ENCODE measurements at places on chromosomes 16 and 17. TPM values are rescaled to one million over a fixed set of nuclear protein-coding genes. Genes with fewer than 3 reads are reported as not detected.
A peak's percentile ranks its signal among the peaks of the same experiment; 100 is the strongest.

DNA sequence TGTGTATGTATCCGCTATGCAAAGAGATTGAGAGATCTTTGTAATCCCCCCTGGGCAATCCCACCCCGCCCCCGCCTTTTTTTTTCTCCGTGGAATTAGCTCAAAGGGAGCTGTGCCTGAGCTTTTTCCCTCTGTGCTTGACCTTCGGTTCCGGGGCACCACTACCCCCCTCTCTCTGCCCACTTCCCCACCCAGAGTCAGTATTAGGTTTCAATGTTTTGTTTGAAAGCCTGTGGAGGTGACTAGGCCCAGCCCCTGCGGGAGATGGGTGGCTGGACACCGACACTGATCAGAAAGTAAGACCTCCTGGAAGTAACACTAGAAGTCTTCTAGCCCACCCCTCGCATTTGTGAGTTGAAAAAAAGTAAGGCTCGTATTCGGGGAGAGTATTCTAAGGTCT, 7.0 kb downstream of the CBLN1 start:
- DNase-seq, result no peak
- H3K4me1 ChIP-seq, result no peaks in the 10 kb centered on the region
- no peak overlapping the region for H3K27ac ChIP-seq
- H3K36me3 ChIP-seq, result no peaks in the 10 kb centered on the region

Gene RAB37
- 56.1 TPM for total RNA-seq

- H3K27me3 ChIP-seq, result no peaks in the 10 kb centered on the region
- H3K4me3 ChIP-seq, result no peak overlapping the region
- no peak overlapping the region for H3K27ac ChIP-seq
- no peaks in the 10 kb centered on the region for H3K4me1 ChIP-seq
- no peaks in the 10 kb centered on the region for H3K36me3 ChIP-seq
These were observed 319.1 kb downstream of the TOX3 start for GRCh38 chr16:52227851-52228250.

Gene DPEP2
- total RNA-seq, result 18.1 TPM

DNA sequence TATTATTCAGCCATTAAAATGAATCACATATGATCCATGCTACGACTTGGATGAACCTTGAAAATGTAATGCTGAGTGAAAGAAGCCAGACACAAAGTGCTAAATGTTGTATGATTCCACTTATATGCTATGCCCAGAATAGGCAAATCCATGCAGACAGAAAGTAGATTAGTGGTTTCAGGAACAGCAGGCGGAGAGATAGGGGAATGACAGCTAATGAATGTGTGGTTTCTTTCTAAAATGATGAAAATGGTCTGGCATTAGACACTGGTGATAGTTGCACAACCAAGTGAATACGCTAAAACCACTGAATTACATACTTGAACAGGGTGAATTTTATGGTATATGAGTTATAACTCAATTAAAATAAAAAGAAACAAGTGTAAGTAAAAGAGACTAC, 121.8 kb upstream of the NOG start:
- peaks cover 1% of the 10 kb centered on the region for H3K4me1 ChIP-seq
- no peaks in the 10 kb centered on the region for H3K36me3 ChIP-seq
- H3K27ac ChIP-seq, result no peak overlapping the region
- no peak overlapping the region for H3K4me3 ChIP-seq

DNA sequence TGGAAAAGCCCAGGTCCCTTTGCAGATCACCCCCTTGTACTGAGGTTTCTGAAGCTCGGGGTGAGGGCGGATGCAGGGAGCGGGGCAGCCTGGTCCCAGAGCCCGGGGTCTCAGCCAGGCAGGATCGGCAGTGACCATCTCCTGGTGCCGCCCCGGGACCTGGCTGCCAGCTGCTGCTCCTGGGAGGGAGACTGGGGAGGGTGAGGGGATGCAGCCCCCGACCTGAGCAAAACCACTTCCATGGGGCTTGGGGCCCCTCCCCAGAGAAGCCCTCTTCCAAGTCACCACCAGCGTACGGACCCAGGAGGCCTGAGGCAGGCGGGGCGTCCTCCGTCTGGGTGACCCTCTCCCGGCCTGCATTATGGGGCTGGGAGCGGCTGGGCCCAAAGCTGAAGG, 14.8 kb downstream of the CD7 start:
- DNase-seq, result no peak
- peak overlapping the region; percentile 95 for H3K27ac ChIP-seq
- H3K4me1 ChIP-seq, result peaks cover 81% of the 10 kb centered on the region
- H3K36me3 ChIP-seq, result peaks cover 6% of the 10 kb centered on the region
- H3K4me3 ChIP-seq, result peak overlapping the region; percentile 67

- peaks cover 9% of the 10 kb centered on the region for H3K4me1 ChIP-seq
- H3K27ac ChIP-seq, result no peak overlapping the region
- H3K4me3 ChIP-seq, result no peak overlapping the region
- H3K27me3 ChIP-seq, result no peaks in the 10 kb centered on the region
- DNase-seq, result no peak
These were observed 32.6 kb upstream of the ARL6IP1 start for GRCh38 chr16:18833707-18834505.

Gene ZPBP2
- total RNA-seq, result not detected

DNA sequence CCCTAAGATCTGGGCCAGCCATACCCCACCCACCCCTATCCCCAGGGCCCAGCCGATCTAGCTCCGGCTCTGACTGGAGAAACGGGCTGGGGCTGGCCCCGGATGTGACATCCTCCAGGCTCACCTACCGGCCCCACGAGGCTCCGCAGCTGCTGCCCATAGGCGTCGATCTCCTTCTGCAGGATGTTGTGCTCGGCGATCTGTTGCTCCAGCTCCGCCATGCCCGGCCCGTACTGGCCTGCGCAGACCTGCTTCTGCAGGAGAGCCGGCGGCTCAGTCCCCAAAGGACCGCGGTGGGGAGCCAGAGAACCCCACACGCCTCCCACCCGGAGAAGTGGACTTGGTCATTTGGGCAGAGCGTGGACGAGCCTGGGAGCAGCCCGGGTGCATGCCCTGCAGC, 4.8 kb downstream of the EVPL start:
- no peak overlapping the region for H3K4me3 ChIP-seq
- H3K4me1 ChIP-seq, result no peaks in the 10 kb centered on the region
- H3K27me3 ChIP-seq, result no peaks in the 10 kb centered on the region
- H3K36me3 ChIP-seq, result no peaks in the 10 kb centered on the region
- no peak for DNase-seq

- no peak overlapping the region for H3K27ac ChIP-seq
- DNase-seq, result no peak
- H3K4me3 ChIP-seq, result no peak overlapping the region
- peaks cover 7% of the 10 kb centered on the region for H3K27me3 ChIP-seq
These were observed 109.0 kb upstream of the DHX40 start for GRCh38 chr17:59456428-59456827.

Gene NME4
- total RNA-seq, result 34.0 TPM

GRCh38 chr16:74496054-74496453, 74.8 kb upstream of the CLEC18B start:
- peaks cover 16% of the 10 kb centered on the region for H3K4me1 ChIP-seq
- H3K36me3 ChIP-seq, result peaks cover 52% of the 10 kb centered on the region
- DNase-seq, result no peak
- no peaks in the 10 kb centered on the region for H3K27me3 ChIP-seq

GRCh38 chr16:50282010-50282538, 15.7 kb downstream of the ADCY7 start:
- peak overlapping the region; percentile 77 for H3K27ac ChIP-seq
- peaks cover 90% of the 10 kb centered on the region for H3K4me1 ChIP-seq
- H3K27me3 ChIP-seq, result no peaks in the 10 kb centered on the region
- peak overlapping the region; percentile 64 for H3K4me3 ChIP-seq
- peaks cover 75% of the 10 kb centered on the region for H3K36me3 ChIP-seq

GRCh38 chr16:81676883-81677737, 102.0 kb upstream of the PLCG2 start:
- no peak for DNase-seq
- no peak overlapping the region for H3K4me3 ChIP-seq
- H3K36me3 ChIP-seq, result peaks cover 32% of the 10 kb centered on the region
- peaks cover 1% of the 10 kb centered on the region for H3K4me1 ChIP-seq

- no peak overlapping the region for H3K4me3 ChIP-seq
- H3K27me3 ChIP-seq, result no peaks in the 10 kb centered on the region
- H3K27ac ChIP-seq, result no peak overlapping the region
- H3K36me3 ChIP-seq, result peaks cover 6% of the 10 kb centered on the region
- H3K4me1 ChIP-seq, result no peaks in the 10 kb centered on the region
These were observed 81.2 kb downstream of the WNT3 start for GRCh38 chr17:46737326-46737725.

Gene TBC1D3H
- not detected for total RNA-seq

Gene OR4D1
- 0.83 TPM for total RNA-seq

- peak overlapping the region; percentile 89 for H3K4me3 ChIP-seq
These were observed 2.0 kb downstream of the TRIM47 start for GRCh38 chr17:75876190-75876937.

Gene NOTUM
- not detected for total RNA-seq

Gene ADAMTS18
- not detected for total RNA-seq

GRCh38 chr17:5286846-5287245, 4.8 kb downstream of the RABEP1 start:
- H3K27me3 ChIP-seq, result no peaks in the 10 kb centered on the region
- peaks cover 42% of the 10 kb centered on the region for H3K4me1 ChIP-seq
- no peak overlapping the region for H3K4me3 ChIP-seq
- DNase-seq, result no peak
- peaks cover 18% of the 10 kb centered on the region for H3K36me3 ChIP-seq

Gene CCL22
- total RNA-seq, result 0.10 TPM

Gene FAM20A
- not detected for total RNA-seq

Data from activated CD4-positive, alpha-beta memory T cell treated with anti-CD3 and anti-CD28 coated beads, Interleukin-2, amount 10 ng/mL, durations not matched to agents 7 days and 5 days (primary cell).